ENCODE measurements at places on chromosomes 12 and 14. TPM values are rescaled to one million over a fixed set of nuclear protein-coding genes. Genes with fewer than 3 reads are reported as not detected.

OVCH1 gene
- total RNA-seq, result not detected

RHOJ gene
- 163 TPM for total RNA-seq

KRT7 gene
- 7.0 TPM for total RNA-seq

WNT1 gene
- not detected for total RNA-seq

RTN1 gene
- total RNA-seq, result under 0.01 TPM

RILPL2 gene
- 3.3 TPM for total RNA-seq

KLRG1 gene
- total RNA-seq, result 0.51 TPM

FGF6 gene
- not detected for total RNA-seq

SERPINA10 gene
- not detected for total RNA-seq

- DNase-seq, result no peak
These were observed 8.0 kb upstream of the RASSF8 start for GRCh38 chr12:25950329-25951115.

- DNase-seq, result no peak
These were observed 597 bp downstream of the SOAT2 start for GRCh38 chr12:53103860-53104305.

DNA sequence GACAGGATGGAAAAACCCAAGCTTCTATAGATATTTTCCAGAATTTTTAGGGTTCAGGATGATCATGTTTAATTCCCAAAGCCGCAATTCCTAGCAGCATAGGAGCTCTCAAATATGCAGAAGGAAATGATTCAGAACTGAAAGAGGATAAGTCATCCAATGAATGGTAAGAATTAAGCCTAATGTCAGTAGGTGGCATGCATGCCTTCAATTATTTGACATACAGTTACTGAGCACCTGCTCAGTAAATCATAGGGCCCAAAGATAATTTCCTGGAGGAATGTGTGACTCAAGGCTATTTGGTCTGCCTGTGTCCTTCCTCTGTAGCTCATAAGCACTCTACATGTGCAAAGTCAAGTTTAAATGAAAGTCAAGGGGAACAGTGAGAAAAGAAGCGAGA lies 116.8 kb upstream of the SLC38A4 start:
- no peak for DNase-seq

DNA sequence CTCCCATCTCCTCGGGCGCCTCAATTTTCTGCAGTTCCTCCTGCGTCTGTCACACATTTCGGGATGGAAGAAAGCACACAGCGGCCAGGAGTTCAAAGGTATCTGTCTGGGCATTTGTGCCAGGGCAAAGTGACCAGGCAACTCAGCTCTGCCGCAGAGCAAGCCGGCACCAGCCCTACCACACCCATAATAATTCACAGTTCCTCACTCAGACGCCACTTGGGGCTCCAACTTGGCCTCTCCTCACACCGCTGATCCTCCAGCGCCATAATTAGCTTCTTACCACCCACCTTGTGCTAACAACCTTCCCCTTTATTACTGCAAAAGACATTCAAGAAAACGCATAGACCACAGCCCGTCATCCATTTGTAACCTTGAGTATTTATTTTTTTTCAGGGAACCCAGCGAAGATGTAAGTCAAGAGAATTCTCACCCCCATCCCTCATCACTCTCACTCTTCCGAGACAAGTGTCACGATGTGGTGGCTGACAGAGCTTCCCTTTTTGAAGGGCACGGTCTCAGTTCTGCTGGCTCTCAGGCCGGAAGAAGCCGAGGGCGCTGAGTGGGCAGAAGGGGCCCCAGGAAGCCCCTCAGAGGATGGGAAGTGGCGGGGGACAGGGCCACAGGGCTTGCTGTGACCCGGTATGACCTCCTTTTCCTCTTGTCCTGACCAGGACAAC lies 25.2 kb upstream of the NCOR2 start:
- DNase-seq, result no peak

- DNase-seq, result no peak
These were observed 187.6 kb downstream of the RMST start for GRCh38 chr12:97650242-97650641.

GRCh38 chr12:53328043-53328435 lies 6.6 kb upstream of the AAAS start:
- DNase-seq, result no peak

DNA sequence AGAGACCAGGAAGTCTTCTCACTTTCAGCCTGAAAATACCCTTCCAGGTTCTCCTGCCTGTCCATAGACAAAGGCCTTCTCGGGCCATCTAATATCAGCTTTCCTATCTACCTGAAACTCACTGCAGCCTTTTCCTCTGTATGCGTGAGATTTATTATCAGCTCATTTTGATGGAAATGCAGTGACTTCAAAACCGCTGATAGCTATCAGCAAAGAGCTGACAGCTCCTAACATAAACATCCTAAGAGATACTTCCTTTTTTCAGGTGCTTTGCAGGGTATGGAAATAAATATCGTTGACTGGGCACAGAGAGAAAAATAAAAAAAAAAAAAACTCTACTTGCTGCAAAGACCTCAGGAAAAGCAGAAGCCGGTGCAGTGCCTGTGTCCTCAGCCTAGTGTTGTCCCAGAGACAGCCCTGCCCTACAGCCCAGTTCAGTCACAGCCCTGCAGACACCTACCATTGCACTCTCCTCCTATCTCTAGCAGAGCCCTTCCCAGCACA lies 215.0 kb upstream of the EGLN3 start:
- no peak for DNase-seq

- DNase-seq, result peak; percentile 39
These were observed 465.5 kb upstream of the ATP2B1 start for GRCh38 chr12:90174198-90174510.

DNA sequence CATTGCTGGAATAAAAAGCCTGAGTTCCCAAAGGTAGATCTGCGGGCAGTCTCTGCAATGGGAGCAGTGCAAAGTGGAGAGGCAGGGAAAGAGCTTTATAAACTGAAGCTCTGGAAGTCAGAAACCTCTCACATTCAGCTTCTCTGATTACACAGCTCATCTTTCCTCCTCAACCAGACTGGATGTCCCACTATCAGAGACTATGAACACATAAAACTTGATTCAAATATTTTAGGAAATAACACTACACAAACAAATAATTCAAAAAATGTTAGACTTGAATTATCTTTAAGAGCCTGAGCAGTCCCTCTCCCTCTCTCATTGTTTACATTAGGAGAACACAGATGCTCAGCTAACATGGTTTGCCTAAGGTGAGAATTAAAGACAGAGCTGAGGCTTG lies 72.9 kb downstream of the DENND5B start:
- no peak for DNase-seq

DNA sequence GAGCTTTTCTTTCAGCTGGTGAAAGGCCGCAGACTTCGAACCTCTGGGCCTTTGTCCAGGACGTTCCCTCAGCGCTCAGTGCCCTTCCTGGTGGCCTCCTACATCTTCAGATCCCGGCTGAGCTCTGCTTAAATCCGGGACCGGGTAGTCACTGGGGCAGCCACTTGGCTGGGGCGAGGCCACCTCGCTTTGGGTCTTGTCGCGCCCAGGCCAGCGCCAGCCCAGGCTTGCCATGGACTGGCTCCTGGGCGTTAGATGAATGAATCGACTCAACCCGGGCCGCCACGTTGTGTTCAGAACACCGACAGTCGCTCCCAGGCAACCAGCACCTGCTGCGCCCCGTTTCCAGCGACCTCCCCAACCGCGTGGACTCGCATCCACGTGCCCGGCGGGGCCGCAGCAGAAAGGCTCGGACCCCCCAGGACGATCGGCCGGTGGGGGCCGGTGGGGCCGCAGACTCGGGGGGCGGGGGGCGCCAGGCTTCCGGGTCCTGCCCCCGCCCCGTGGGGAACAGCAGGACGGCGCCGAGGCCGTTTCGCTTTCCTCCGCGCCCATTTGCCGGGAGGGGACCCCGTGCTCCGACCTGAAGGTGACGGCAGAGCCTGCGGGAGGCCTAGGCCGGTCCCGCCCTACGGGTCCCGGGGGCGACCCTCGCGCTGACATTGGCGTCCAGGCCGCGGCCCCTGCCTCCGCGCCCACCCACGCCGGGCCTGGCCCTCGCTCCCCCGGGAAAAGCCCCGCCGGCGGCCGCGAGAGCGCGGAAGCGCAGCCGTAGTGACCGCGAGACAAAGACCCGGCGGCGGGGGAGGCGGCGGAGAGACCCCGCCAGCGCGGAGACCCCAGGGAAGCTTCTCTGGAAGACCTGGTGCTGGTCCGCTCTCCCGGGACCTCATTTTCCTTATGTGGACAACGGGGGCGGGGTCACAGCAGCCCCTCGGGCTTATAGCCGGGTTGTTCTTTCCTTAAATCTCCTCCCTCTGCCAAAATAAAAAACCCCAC lies 37.3 kb upstream of the RCOR1 start:
- DNase-seq, result no peak

GRCh38 chr12:1630827-1631591 lies 2.0 kb downstream of the WNT5B start:
- no peak for DNase-seq

GRCh38 chr12:54021432-54022013 lies 6.7 kb upstream of the HOXC6 start:
- DNase-seq, result no peak

DNA sequence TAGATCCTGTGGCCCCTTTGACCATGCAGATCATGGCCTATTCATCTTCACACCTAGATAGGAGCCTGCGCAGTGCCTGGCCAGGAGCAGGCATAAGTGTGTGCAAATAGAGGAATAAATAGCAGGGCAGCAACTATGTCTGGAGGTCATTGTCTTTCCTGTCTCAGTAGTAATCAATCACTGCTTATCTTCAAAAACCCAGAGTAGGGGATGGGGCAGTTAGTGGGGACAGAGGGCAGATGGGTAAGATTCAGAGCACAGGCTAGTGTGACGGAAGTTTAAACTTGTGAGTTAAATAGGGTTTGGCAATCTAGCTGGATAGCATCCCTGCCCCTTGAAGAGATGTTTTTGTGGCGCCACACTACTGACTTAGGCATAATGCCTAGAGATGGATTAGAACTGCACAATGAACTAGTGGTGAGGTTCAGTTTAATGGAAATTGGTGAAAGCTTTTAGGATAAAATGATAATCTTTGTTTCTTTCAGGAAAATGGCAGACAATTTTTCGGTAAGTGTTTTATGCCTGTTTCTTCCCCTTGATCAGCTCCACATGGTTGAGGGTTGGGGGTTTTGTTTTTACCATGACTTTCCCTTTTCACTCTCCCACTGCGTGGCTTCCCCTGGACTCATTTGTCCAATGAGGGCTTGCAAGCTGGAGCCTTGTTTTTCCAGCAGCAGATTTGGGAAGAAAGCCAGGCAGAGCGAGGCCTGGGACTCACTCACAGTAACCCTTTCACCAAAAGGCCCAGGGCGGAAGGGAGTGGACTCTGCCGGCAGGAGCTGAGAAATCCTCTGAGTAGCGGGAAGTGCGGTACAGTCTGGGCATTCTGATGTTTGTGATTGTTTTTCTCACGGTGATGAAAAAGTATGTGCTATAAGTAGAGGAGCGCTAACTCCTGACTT lies 8.1 kb downstream of the LGALS3 start:
- DNase-seq, result peak; percentile 67

GRCh38 chr12:49964849-49965624 lies 3.4 kb downstream of the AQP5 start:
- DNase-seq, result no peak

DNA sequence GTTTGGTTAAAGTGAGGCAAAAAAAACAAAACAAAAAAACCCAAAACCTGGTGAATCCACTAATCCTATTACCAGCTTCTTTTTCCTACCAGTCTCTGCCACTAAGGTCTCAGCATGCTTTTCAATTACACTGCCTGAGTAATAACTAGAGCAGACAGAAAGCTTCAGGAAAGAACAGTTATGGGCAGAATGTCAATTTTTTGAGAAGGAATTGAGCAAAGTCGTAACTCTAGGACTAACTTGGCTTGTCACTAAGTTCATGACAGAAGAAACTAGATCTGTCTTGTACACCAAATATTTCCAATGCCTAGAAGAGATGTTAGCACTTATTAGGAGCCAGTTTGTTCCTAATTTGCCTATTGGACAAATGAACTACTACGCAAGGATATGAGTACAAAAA lies 148.8 kb upstream of the CNOT2 start:
- DNase-seq, result no peak

DNA sequence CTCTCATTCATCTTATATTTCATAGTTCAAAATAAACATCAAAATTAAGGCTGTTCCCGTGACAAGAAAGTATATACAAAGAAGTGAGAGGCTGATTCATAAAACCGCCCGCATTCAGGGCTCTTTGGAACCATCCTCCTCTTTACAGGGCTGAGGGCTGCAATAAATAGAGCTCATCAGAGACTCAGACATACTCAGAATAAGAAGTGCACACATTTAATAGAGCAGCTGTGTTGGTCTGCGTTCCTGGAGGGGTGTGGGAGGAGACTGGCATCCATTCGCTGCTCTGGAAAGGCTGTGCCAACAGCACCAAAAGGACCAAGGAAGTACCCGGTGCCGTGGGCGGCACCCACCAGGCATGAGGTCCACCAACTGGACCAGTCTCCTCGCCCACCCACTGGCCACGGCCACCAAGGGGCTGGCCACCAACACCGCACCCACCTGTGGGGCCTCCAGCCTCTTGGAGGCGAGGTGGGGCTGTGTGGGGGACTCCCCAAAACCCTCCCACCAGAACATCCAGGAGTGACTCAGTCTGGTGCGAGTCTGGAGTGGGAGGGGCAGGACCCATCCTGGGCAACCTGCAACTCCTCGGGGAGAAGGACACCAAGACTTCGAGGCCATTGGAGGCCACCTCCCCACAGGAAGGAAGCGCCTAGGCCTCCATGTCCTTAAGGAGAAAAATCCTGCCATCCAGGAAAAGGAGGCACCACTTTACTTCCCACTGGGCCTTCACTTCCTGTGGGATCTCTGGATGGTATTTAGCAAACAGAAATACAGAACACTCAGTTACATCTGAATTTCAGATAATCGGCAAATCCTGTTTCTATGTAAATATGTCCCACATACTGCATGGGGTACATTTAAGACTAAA lies 32.7 kb downstream of the VCPKMT start:
- no peak for DNase-seq
